Smooth muscle cell of bladder (primary cell): ENCODE measurements at places on chromosomes 5 and 9. TPM values are rescaled to one million over a fixed set of nuclear protein-coding genes. Genes with fewer than 3 reads are reported as not detected.

The FBLL1 gene
- total RNA-seq = 0.28 and 0.74 TPM in 2 replicates

The WNT8A gene
- not detected in 2 replicates for total RNA-seq

The EIF4E1B gene
- total RNA-seq = not detected in 2 replicates

The DBH gene
- not detected in 2 replicates for total RNA-seq
